ENCODE measurements at places on chromosomes 1 and 21.

- no peak for DNase-seq
Measured at GRCh38 chr1:46807046-46807972, 8.5 kb downstream of the CYP4B1 start.

DNA sequence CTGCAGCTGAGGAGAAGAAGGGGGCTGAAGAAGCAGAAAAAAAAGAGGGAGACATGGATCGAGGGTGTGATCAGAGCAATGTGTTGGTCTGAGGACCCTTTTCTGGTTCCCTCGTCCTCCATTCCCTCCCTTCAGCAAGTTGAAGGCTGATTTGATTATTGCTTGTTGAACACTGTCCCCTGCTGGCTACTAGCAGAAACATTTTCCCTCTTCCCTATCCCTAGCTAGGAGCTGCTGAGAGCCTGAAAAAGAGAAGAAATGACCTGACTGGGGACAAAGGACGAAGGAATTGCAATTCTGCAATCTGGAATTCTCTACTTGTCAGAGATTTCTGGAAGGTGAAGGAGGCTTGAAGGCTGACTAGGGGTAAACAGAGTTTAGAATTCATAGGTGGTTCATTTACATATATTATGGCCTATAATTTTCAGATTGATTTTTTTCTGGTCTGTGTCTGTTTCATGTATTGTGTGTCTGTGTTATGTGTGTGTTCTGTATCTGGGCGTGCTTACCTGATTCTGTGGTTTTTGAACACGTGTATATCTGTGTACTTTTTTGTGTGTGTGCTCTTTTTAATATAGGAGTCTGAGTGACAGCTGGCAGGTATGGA lies 9.8 kb downstream of the NHLH1 start:
- DNase-seq: peak; percentile 27

DNA sequence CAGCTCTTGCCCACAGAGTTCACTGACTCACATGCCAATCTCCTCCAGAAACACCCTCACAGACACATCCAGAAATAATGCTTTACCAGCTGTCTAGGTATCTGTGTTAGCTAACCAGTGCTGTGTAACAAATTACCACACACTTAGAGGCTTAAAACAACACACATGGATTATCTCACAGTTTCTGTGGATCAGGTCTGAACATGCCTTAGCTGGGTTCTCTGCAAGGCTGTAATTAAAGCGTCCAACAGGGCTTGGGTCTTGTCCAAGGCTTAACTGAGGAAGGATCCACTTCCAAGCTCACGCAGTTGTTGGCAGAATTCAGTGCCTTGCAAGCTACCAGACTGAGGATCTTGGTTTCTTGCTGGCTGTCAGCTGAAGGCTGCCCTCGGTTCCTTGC lies 92.5 kb upstream of the RGS4 start:
- no peak for DNase-seq

- DNase-seq: no peak
Measured at GRCh38 chr1:24289937-24290595, 29.1 kb upstream of the GRHL3 start.

- DNase-seq: no peak
Measured at GRCh38 chr1:31640179-31640578, 4.5 kb downstream of the PEF1 start.

DNA sequence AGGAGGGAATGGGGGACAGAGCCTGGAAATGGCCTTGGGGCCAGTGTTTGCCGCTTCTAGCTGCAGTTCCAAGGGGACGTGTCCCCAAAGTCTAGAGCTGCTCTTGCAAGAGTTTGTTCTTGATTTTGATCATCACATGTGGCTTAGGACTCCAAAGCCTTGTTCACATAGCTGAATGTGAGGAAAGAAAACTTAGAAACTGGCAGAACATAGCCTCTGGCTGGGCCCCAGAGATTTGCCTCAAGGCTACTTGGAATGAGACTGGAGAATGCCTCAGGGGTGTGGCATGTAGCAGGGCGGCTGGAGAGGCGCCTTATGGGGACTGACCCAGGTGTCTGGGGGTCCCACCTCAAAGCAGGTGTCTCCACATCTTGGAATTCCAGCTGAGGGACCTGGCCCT lies 2.3 kb downstream of the PDXK start:
- no peak for DNase-seq

DNA sequence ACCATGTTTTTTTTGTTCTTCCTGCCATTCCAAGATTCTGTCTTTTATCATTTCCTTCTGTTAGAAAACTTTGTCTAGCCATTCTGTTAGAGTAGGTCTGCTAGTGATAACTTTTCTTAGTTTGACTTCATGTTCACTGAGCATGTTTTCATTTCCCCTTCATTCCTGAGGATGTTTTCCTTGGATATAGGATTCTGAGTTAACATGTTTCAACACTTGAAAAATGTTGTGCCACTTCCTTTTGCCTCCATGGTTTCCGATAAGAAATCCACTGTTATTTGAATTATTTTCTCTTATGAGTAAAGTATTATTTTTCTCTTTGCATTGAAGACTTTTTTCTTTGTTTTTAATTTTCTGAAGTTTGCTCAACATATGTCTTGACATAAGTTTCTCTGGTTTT lies 66.7 kb downstream of the ATP1A1 start:
- DNase-seq: no peak

DNA sequence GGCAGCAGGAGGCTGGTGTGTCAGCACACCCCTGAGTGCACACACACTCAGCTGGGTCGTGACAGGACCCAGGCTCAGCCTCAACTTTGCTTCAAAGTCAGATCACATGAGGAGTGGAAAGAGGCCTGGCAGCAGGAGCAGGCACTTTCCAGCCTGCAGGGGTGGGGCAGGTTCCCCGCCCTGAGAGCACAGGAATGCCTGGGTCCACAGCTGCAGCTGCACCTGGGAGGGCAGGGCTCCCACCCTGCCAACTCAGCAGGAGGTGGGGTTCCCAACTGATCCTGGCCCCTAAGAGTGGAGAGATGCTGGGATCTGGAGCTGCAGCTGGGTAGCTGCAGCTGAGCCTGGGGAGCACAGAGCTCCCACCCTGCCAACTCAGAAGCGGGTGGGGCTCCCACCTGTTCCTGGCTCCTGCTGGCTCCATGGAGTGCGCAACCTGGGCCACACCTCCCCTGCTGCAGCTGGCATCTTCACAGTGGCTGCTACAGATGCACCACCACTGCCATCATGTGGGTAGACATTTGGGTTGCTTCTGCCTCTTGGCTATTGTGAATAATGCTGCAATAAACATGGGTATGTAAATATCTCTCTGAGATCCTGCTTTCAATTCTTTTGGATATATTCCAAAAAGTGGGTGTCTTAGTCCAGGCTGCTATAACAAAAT lies 415.4 kb downstream of the TTLL7 start:
- DNase-seq: peak; percentile 9

GRCh38 chr1:5827516-5827915 lies 164.7 kb downstream of the NPHP4 start:
- DNase-seq: no peak

DNA sequence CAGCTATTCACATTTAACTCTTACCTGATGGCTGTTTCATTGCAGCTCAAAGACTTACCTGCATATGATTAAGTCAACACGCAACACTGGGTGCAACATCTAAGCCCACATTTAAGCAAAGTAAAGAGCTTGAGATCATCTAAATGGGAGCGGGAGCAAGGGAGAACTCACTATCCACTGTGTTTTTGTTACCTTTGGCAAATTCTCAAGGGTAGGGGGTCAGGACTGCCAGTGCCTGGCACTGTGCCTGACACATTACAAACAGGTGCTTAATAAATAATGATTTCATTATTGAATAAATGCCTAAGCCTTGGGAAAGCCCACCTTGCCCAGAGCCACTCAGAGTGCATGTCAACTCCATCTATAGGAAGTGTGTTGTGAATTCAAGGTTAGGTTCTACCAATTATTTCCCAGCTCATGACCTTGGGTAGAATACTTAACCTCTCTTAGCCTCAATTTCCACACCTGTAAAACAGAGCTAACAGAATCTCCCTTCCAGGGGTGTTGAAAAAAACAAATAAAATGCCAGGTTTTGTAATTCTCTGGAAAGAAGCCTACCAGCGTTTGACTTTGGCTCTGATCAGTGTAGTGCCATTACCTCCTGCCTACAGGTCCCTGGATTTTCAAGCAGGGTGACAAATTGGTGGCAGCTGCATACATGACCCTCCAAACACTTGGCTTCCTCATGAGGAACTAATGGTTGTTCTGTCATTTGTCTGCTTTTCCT lies 109.7 kb downstream of the TGFBR3 start:
- DNase-seq: no peak

DNA sequence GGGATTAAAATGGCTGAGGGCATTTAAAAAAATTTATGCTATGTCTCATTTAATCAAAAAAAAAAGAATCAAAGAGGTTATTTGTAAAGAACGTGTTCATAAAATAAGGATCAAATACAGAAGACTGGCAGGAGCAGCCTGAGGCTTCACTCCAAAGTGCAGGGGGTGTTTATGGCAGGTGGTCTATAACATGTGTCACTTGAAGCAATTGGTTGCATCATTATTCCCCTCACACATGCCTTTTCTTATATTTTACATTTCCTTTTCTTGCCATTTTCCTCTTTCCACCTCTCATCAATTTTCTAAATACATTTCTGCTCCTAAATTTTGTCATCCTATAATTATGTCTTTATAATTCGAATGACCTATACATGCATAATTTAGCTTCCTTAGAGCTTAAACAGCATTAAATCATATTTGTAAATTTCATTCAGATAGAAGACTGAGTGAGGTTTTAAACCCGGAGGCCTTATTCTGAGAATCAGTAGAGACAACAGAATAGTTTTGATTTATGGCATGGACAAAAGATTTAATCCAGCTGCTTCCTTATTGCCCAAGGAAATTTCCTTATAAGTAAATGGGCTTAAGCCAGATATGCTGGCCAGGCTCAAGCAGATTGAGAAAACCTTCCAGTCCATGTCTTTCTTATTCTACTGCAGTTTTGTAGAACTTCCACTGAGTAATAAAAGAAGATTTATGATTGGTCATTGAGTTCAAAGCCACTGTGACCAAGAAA lies 322.8 kb downstream of the TGFB2 start:
- no peak for DNase-seq

GRCh38 chr1:66998972-66999371 lies 55.0 kb downstream of the SLC35D1 start:
- DNase-seq: no peak

DNA sequence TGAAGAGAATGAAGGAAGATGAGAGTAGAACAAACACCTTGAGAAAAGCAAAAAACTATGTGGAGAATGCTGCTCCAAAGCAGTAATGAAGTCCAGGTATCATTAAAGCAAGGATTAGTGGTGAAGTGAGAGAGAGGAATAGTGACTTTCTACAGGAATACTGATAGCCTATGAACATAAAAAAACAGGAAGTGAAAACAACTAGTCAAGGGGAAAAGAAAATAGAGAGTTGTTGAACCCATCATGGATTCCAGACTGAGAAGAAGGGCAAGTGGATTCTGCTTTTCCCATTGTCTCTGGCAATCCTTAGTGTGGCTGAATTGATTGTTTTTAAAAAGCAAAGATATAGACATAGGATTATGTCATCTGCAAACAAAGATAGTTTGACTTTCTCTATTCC lies 119.9 kb upstream of the LHX8 start:
- DNase-seq: no peak

- DNase-seq: no peak
Measured at GRCh38 chr21:16357994-16358393, 628.2 kb downstream of the USP25 start.

DNA sequence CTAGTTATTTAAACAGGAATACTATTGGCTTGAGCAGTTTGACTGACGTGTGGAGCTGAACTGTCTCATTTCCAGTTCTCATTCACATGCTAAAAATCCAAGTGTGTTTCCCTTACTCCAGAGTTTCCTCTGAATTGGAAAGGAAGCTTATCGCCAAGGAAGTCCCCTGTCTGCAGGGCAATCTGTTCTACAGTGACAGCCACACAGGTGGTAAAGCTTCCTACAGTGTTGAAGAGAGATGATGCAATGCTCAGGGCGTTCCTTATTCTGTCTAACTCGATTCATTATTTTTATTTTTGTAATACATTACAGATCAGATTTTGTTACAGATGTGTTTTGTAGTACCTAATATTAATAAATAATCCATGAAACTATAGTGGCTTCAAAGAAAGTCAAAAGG lies 41.3 kb downstream of the ADAMTS5 start:
- no peak for DNase-seq

- no peak for DNase-seq
Measured at GRCh38 chr21:18812308-18812707, 408.7 kb upstream of the TMPRSS15 start.

DNA sequence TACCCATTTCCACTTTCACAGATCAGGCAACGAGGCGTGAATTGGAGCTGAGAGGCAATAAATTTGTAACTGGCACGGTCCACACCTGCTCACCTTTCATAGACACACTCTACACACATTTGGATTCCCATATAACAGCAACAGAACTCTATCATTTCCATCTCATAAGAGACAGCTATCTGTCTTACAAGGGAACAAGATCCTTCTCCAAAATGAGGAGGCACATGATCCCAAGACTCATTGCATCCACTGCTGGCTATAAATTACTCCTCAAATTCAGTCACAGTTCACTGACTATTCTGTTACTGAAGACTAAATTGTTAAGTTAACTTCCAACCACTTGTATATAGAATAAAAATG lies 342.8 kb downstream of the MATN1 start:
- no peak for DNase-seq

DNA sequence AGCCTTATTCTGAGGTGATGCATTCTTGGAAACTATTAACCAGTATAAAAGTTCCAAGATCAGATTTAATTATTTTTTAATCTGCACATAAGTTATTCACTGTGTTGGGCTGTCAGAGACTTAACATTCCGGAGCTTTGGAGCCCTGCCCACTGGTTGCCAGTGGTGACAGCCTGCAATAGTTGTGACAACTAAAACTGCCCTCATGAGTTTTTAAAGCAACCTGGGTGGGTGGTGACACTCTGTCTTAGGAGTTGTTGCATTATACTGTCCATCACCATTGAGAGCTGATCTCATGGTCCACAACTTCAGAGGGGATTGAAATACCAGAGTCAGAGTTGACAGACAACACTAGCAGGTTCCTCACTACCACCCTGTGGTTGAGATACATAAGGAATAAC lies 653.9 kb upstream of the USP24 start:
- no peak for DNase-seq

- DNase-seq: no peak
Measured at GRCh38 chr1:70961374-70961975, 86.1 kb downstream of the PTGER3 start.

- no peak for DNase-seq
Measured at GRCh38 chr21:14500873-14501272, 45.2 kb downstream of the SAMSN1 start.
